ENCODE measurements at places on chromosomes 5 and 9. TPM values are rescaled to one million over a fixed set of nuclear protein-coding genes. Genes with fewer than 3 reads are reported as not detected.

DNA sequence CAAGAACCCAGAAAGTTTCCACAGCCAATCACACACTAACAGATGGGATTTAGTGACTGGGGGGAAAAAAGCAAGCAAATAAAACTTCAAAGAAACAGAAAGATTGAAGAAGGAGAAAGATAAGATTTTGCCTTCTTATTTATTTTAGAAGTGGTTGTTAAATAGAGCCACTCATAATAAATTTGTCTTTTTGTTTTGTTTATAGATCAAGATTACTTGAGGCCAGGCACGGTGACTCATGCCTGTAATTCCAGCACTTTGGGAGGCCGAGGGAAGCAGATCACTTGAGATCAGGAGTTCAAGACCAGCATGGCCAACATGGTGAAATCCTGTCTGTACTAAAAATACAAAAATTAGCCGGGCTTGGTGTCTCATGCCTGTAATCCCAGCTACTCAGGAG lies 94.9 kb upstream of the RANBP3L start:
- DNase-seq: no peak

Gene KCNN2
- total RNA-seq: 0.32 TPM

Gene OR1J2
- not detected for total RNA-seq

GRCh38 chr5:32713361-32713769 lies 2.2 kb downstream of the NPR3 start:
- DNase-seq: peak; percentile 47

Gene C9orf152
- total RNA-seq: not detected

GRCh38 chr5:173816728-173817127 lies 71.4 kb upstream of the CPEB4 start:
- DNase-seq: no peak

Gene SPINK13
- not detected for total RNA-seq

GRCh38 chr5:116068028-116068632 lies 16.7 kb upstream of the COMMD10 start:
- no peak for DNase-seq

- peak; percentile 88 for DNase-seq
Measured at GRCh38 chr5:65925044-65925600, 1.3 kb upstream of the ERBIN start.

DNA sequence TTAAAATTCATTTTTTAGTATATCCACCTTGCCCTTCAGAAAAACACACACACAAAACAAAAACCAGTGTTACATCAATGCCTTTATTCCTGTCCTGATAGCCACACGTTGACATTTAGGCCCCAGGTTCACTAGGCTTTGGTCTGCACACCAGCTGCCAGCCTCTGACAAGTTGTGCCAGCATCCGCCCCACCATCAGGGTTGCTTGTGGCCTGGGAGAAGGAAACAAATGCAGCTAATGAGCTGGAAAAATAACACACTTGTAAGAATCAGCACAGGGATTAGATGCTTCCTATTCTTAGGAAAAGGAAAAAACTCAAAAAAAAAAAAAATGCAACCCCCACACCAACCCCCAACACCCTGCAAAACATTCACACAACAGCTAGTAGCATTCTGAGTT lies 404.0 kb upstream of the GRIA1 start:
- DNase-seq: no peak

DNA sequence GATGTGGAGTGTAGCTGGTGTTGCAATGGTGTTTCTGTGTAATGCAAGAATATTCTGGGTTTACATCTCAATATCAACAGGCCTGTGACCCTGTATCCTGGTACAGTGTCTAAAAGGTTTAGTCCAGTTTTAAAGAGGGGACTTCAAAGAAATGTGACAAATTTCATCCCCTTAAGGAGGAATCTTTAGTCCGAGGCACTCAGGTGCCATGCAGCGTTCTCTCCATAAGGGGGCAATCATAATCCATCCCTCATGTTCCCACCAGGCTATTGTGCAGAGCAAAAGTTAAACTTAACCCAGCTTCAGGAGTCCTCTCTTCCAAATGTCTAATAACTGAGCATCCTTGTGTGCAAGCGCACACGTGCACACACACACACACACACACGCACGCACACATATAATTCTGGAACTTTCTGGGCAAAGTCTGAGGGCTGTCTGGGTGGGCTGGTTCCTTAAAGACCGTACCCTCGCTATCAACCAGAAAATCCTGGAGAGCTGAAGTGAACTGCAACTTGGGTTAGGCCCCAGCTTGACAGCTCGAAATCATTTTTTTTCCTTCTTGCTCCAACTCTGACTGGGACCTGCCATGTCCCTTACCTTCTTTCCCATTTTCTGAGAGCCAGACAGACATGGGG lies 46.0 kb downstream of the CRB2 start:
- DNase-seq: no peak

Gene PCDHB7
- total RNA-seq: 5.0 TPM

DNA sequence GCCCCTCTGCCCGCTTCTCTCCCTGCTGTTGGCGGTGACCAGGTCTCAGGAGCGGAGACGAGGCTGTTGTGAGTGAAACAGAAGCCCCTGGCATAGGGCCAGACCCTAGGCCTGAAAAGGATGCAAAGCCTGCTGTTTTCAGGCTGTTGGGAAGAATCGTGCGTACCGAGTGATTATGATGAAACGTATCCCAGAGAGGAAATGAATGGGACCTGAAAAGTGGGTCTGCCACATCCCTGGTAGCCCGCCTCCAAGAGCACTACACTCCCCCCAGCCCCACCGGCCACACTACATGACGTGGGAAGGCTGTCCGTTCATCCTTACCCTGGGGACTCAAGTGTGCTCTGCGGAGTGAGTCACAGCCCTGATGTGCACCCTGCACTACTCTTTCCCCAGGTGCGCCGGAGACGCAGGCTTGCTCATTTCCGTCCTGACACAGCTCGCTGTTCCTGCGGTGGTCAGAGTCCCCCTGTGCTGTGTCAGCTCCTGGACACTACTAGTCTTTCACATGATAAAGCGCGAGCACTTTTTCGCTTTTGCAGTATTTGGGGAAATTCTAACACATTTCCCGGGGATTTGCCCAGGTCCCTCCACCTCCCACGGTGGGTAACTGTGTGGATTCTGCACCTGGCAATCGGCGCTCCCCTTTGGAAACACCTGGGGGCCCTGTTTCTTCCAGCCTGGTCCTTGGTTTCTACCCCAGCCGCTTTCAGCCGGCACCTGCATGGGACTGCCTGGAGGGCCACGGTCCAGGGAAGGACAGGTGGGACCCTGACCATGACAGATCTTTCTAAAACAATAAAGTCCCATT lies 91.5 kb downstream of the ANKRD33B start:
- no peak for DNase-seq

- no peak for DNase-seq
Measured at GRCh38 chr5:174699131-174699530, 25.3 kb upstream of the MSX2 start.
